ENCODE measurements at places on chromosomes 16 and 17.

- no peaks in the 10 kb centered on the region for H3K36me3 ChIP-seq
- peaks cover 21% of the 10 kb centered on the region for H3K4me1 ChIP-seq
- no peak overlapping the region for H3K4me3 ChIP-seq
- H3K27me3 ChIP-seq = peaks cover 32% of the 10 kb centered on the region
- no peak for DNase-seq
- no peak overlapping the region for H3K27ac ChIP-seq
These were observed 21.3 kb downstream of the ZNF385C start for GRCh38 chr17:42076797-42077559.

GRCh38 chr17:68559316-68559715, 41.9 kb downstream of the FAM20A start:
- H3K27me3 ChIP-seq = peaks cover 13% of the 10 kb centered on the region
- no peak overlapping the region for H3K4me3 ChIP-seq
- no peaks in the 10 kb centered on the region for H3K36me3 ChIP-seq

- H3K36me3 ChIP-seq = peaks cover 4% of the 10 kb centered on the region
- H3K4me3 ChIP-seq = no peak overlapping the region
- no peak overlapping the region for H3K27ac ChIP-seq
- H3K27me3 ChIP-seq = peaks cover 36% of the 10 kb centered on the region
These were observed 12.4 kb downstream of the ZNF213 start for GRCh38 chr16:3147046-3147756.

- DNase-seq = no peak
- H3K4me1 ChIP-seq = peaks cover 53% of the 10 kb centered on the region
- no peaks in the 10 kb centered on the region for H3K36me3 ChIP-seq
- no peak overlapping the region for H3K27ac ChIP-seq
These were observed 2.4 kb downstream of the DOK4 start for GRCh38 chr16:57483725-57484514.

- H3K4me1 ChIP-seq = peaks cover 16% of the 10 kb centered on the region
- no peak overlapping the region for H3K4me3 ChIP-seq
- H3K36me3 ChIP-seq = peaks cover 8% of the 10 kb centered on the region
- peaks cover 35% of the 10 kb centered on the region for H3K27me3 ChIP-seq
These were observed 14.4 kb upstream of the GNG13 start for GRCh38 chr16:814974-815373.

- peaks cover 63% of the 10 kb centered on the region for H3K4me1 ChIP-seq
- DNase-seq = no peak
- no peaks in the 10 kb centered on the region for H3K36me3 ChIP-seq
- peak overlapping the region; percentile 11 for H3K27ac ChIP-seq
These were observed 1.0 kb upstream of the CPD start for GRCh38 chr17:30377574-30378240.

GRCh38 chr16:3458278-3458851, 14.9 kb downstream of the NAA60 start:
- no peak for DNase-seq
- no peaks in the 10 kb centered on the region for H3K36me3 ChIP-seq
- H3K4me3 ChIP-seq = peak overlapping the region; percentile 91
- H3K4me1 ChIP-seq = peaks cover 51% of the 10 kb centered on the region
- H3K27ac ChIP-seq = peak overlapping the region; percentile 86
- peaks cover 6% of the 10 kb centered on the region for H3K27me3 ChIP-seq

- no peaks in the 10 kb centered on the region for H3K4me1 ChIP-seq
- no peak overlapping the region for H3K4me3 ChIP-seq
- H3K27me3 ChIP-seq = peaks cover 26% of the 10 kb centered on the region
- no peak for DNase-seq
- no peak overlapping the region for H3K27ac ChIP-seq
- no peaks in the 10 kb centered on the region for H3K36me3 ChIP-seq
These were observed 26.6 kb upstream of the GINS3 start for GRCh38 chr16:58365623-58366022.

- H3K27ac ChIP-seq = no peak overlapping the region
- peaks cover 4% of the 10 kb centered on the region for H3K27me3 ChIP-seq
- peaks cover 100% of the 10 kb centered on the region for H3K36me3 ChIP-seq
- H3K4me3 ChIP-seq = no peak overlapping the region
- no peaks in the 10 kb centered on the region for H3K4me1 ChIP-seq
- no peak for DNase-seq
These were observed 102.7 kb downstream of the ABCC6 start for GRCh38 chr16:16120382-16121184.

- no peaks in the 10 kb centered on the region for H3K36me3 ChIP-seq
- H3K4me1 ChIP-seq = peaks cover 77% of the 10 kb centered on the region
- peaks cover 7% of the 10 kb centered on the region for H3K27me3 ChIP-seq
These were observed 6.9 kb downstream of the CCR7 start for GRCh38 chr17:40558300-40558889.

GRCh38 chr17:27630607-27631410, at the start of gene LGALS9:
LGALS9 (plus strand) TSS chr17:27631188; CDS start chr17:27631266, 78 bp downstream.
- peaks cover 7% of the 10 kb centered on the region for H3K36me3 ChIP-seq
- H3K4me3 ChIP-seq = no peak within 1 kb of the TSS
- peak within 1 kb of the TSS; percentile 52 for H3K27ac ChIP-seq
- H3K27me3 ChIP-seq = peaks cover 8% of the 10 kb centered on the region
- H3K4me1 ChIP-seq = peaks cover 31% of the 10 kb centered on the region

DNA sequence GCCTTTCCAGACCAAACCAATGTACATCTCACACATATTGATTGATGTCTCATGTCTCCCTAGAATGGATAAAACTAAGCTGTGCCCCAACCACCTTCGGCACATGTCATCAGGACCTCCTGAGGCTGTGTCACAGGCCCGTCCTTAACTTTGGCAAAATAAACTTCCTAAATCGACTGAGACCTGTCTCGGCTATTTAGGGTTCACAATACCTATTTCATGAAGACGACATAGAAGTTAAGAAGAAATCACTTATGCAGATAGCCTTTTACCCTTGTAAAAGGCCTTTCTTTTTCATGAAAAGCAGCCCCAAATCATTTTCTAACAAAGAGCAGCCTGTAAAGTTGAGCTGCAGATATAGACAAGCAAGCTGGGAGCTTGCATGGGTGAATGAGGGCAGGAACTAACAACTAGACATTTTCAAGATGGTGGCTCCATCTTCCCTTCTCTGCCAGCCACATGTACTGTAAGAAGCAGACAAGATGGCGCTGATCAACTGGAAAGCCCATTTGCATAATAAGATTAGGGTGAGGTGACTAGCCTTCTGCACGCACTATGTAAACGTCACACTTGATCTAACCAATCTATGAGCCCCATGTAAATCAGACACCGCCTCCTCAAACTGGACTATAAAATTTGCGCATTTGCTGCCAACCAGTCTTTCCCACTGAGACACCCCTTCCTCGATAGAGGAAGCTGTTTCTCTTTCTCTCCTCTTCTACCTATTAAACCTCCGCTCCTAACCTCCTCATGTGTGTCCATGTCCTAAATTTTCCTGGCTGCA, 4.7 kb upstream of the KDM8 start:
- H3K4me3 ChIP-seq = no peak overlapping the region
- H3K27me3 ChIP-seq = peaks cover 22% of the 10 kb centered on the region
- peak overlapping the region; percentile 27 for H3K27ac ChIP-seq
- H3K4me1 ChIP-seq = peaks cover 11% of the 10 kb centered on the region

DNA sequence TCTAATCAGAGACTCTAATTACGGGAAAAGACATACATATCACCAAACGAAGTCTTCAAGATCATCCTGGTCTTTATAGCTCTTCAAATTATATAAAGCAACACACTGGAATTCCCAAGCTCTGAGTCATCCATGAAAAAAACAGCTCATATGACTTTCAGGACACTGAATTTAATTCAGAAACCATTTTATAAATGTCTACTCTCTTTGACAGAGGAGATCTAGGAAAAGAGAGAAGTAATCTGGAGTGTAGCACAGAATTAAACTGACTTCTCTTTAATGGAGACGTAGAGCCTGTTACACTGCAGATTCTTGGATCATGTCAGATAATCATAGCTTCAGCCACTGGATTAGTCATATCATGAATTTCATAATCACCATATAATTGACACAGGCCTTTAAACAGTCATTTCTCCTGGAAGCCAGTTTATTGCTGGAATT, 86.8 kb upstream of the WSB1 start:
- no peaks in the 10 kb centered on the region for H3K36me3 ChIP-seq
- no peak overlapping the region for H3K27ac ChIP-seq
- no peak for DNase-seq
- no peaks in the 10 kb centered on the region for H3K27me3 ChIP-seq
- no peaks in the 10 kb centered on the region for H3K4me1 ChIP-seq

- H3K27me3 ChIP-seq = peaks cover 5% of the 10 kb centered on the region
- DNase-seq = no peak
- H3K27ac ChIP-seq = no peak overlapping the region
These were observed 279.8 kb upstream of the GOT2 start for GRCh38 chr16:59013930-59014329.

GRCh38 chr16:72609066-72609465, 437.1 kb upstream of the PMFBP1 start:
- peaks cover 20% of the 10 kb centered on the region for H3K36me3 ChIP-seq
- no peak for DNase-seq
- no peak overlapping the region for H3K27ac ChIP-seq
- no peaks in the 10 kb centered on the region for H3K27me3 ChIP-seq

- peaks cover 11% of the 10 kb centered on the region for H3K4me1 ChIP-seq
- no peaks in the 10 kb centered on the region for H3K27me3 ChIP-seq
- no peak overlapping the region for H3K27ac ChIP-seq
- DNase-seq = no peak
These were observed 6.9 kb downstream of the CYBC1 start for GRCh38 chr17:82443465-82444283.

DNA sequence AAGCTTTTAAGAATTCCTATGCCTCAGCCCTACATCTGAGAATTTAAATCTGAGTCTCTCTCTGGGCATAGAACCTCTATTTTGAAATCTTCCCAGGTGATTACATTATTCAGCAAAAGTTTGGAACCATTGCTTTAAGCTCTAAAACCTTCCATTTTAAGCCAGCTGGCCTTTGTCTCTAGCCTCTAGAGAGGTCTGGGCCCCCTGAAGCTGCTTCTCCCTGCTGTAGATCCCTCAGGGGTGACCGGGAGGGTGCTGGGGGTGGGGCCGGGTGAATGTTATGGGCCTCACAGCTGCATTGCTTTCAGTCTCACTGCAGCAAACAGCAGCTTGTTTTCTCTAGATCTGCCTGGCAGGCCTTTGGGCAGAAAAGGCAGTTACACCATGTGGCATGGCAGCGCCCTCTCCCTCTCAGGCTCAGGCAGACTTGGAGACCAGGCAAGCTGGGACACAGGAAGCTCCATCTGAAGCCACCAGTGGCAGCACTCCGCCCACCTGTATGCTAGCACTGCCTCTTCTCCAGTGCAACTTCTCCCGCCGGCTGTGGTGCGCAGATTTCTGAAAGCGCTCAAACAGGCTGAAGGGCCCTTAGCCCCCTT, 66.3 kb downstream of the MPRIP start:
- DNase-seq = no peak
- no peak overlapping the region for H3K4me3 ChIP-seq
- peaks cover 3% of the 10 kb centered on the region for H3K27me3 ChIP-seq
- peaks cover 67% of the 10 kb centered on the region for H3K4me1 ChIP-seq
- no peaks in the 10 kb centered on the region for H3K36me3 ChIP-seq

DNA sequence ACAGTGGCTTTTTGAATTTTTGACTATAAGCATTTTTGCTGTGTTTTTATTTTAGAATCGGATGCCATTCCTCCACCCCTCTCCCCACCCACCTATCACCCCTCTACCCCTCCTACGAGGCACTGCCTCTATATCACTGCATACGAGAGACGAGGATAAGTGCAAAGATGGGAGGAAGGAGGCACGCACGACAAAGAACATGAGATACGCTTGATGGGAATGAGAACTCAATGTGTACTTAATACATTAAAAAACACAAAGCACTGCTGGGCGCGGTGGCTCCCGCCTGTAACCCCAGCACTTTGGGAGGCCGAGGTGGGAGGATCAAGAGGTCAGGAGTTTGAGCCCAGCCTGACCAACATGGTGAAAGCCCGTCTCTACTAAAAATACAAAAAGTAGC, 8.8 kb upstream of the USP43 start:
- no peak overlapping the region for H3K27ac ChIP-seq
- no peaks in the 10 kb centered on the region for H3K36me3 ChIP-seq
- no peaks in the 10 kb centered on the region for H3K4me1 ChIP-seq
- H3K27me3 ChIP-seq = peaks cover 18% of the 10 kb centered on the region
- no peak overlapping the region for H3K4me3 ChIP-seq

DNA sequence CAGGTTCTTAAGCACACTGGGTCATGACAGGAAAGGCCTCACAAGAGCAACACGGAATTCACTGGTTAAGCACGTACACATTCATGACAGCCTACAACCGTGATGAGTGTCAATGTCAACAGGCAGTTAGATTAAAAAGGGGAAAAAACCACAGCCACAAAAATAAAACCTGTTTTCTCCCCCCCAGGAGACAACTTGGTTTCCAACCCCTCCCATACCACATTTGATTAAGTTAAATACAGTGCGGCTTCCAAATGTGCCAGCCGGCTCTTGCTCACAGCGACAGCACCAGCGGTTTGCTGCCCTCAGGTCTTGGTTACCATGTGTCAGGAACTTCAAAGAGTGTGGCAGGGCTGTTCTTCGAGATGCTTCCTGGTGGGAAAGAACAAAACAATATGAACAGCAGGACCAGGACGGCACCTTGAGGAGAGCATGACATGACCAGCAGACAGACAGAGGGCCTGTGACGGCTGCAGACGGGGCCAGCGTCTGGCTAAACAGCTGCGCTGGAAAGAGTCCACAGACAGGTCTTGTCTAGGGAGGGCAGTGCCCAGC, 193.6 kb downstream of the PARN start:
- H3K4me1 ChIP-seq = peaks cover 23% of the 10 kb centered on the region
- H3K27ac ChIP-seq = peak overlapping the region; percentile 87
- peaks cover 26% of the 10 kb centered on the region for H3K36me3 ChIP-seq
- DNase-seq = no peak
- no peak overlapping the region for H3K4me3 ChIP-seq
- H3K27me3 ChIP-seq = peaks cover 3% of the 10 kb centered on the region

DNA sequence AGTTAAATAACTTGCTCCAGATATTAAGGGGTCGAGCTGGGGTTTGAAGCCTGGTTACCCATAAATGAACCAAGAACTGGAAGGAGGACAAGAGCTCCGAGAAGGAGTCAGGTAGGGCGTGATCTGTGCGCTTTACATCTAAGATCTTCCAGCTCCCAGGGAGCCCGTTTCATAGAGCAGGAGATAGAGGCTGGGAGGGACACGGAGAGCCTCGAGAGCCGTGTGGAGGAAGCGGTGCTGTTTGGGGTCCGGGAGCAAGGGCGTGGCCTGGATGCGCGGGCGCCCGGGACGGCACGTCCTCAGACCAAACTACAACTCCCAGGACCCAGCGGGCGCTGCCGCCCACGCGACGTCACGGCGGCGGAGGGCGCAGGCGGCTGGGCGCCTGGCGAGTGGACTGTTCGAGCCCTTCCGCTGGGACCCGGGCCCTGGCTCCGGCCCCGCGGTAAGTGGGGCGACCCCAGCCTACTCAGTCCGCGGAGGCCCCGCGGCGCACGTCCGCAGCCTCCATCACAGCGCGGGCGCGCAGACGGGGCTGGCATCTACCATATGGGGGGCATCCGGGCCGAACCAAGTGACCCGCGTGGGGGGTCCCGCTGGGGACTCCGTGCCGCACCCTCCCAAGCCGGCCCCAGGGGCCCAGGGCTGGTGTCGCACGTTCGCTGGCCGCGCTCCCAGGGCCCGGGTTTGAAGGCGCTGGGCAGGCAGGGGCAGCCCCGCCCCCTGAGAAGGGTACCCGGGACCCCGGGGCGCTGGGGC, at the start of gene BCKDK:
Gene BCKDK (plus strand): TSS at position 352 of the 759 bp plus-strand sequence. CDS start 838 bp downstream, outside the sequence.
- H3K36me3 ChIP-seq = peaks cover 16% of the 10 kb centered on the region
- peaks cover 20% of the 10 kb centered on the region for H3K4me1 ChIP-seq
- H3K4me3 ChIP-seq = peak within 1 kb of the TSS; percentile 88
